ENCODE measurements at places on chromosomes 5 and 9.

DNA sequence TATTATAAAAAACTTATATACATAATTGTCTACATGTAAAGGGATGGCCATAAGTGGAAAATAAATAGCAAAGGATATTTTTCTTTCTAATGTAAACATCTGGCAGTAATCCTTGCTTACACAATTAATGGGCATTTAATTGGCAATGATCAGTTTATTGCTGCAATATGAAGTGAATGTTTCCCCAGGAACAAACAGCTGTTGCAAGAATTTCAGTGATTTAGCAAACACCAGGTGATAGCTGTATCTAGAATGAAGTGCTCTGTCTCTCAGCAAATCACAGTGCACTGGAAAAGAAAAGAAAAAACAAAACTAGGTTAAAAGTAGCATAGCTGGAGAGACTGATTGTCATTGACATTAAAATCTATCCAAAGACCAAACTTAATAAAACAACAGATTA, 594.5 kb upstream of the ARRDC3 start:
- DNase-seq = no peak

DNA sequence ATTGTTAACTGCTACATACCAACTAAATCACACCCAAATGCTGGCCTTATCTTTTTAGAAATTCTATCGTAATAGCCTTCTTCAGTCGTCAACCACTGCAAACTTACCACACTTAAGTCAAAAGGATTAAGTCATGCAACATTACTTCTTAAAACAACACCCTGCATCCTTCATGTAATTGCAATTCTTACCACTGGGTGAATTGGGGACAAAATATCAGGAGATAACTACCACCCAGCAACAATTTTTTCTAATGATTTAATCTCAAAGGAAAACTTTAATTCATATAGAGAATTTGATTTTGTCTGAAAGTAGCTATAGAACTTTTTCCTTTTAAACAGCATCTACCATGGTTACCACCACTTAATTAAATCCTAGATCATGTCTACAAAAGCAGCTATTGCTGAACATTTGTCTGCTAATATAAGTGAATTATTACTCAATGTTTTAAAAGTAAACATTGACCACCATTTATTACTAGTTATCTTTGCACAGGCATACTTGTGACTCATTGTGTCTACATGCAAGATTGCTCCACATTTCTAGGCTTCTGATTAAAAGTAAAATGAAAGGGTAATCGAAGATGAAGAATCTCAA, 10.5 kb downstream of the MLLT3 start:
- DNase-seq = no peak

DNA sequence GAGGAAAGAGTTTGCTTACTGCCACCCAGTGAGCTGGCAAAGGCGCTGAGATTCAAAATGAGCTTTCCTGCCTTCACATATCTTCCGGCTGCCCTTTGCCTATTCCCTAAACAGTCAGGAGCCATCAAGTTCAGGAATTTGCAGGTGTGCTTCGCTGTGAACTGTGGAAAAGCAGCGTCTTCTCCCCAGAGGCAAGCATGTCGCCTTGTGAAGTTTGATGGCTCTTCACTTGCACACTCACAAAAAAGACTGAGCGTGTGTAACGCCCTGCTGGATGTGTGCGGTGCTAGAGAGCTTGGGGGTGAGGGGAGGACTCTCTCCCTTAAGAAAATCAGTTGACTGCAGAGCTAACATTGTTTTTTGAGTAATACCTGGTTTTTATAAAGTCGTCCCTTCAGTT, 288.7 kb downstream of the DOCK8 start:
- DNase-seq = no peak

DNA sequence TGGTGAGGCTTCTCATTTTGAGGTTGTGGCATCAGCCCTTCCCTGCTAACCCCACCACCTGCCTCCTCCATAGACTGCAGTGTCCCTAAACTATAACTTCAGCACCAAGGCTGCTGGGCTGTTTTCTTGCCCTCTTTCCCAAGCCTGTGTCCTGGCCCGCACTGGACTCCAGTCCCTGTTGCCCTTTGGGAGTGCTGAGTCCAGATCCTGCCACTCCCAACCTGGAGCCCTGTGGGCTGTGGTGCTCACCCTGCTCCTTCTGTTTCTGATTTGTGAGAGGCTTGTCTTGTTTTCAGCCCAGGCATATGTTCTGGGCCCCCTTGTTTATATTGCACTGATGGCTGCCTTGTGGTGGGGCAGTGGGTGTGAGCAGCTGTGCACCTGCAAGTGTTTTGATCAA, 39.7 kb upstream of the RNU6ATAC start:
- no peak for DNase-seq

DNA sequence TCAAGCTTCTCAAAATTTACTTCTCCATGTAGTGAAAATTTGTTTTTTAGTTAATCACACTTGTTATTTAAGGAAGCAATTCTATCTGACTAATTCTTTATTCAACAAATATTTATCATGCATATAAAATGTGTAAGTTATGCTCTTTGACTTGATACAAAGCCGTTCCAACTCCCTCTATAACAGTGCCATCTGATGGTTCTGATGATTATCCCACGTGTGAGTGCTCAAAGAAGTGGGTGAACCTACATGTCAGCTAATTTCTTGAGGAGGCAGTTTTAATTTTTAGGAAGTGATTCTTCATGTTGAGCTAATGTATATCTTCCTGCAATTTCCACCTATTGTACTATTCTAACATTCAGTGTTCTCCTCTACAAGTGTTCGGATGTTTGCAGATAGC, 88.8 kb upstream of the BRINP1 start:
- DNase-seq = no peak

- no peak for DNase-seq
Observed at GRCh38 chr5:135156337-135156714, 122.3 kb upstream of the PITX1 start.
